ENCODE measurements at places on chromosomes 2 and 18.

- no peak for DNase-seq
These were observed 250.7 kb downstream of the VAPA start for GRCh38 chr18:10164271-10165071.

- no peak for DNase-seq
These were observed 281.3 kb downstream of the STK39 start for GRCh38 chr2:167965907-167966761.

DNA sequence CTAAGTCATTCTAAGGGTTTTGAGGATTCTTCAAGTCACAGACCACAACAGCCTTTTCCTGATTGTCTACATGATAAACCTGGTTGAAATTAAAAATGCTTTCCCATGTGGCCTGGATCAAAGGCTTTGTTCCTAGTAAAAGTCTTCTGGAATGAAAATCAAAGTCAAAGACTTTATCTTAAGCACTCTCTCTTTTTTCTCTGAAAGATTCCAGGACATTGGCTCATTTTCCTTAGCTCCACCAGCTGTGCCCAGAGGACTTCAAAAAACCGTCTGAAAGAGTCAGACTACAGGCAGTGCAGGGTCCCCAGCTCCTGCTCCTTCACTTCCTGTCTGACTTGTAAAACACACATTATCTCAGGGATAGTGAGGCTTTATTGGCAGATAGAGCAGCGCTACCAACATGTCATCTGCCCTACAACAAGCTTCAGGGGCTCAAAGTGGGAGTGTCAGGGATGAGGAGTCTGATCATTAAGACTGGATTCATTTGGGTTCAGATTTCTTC, 148.2 kb downstream of the ESCO1 start:
- DNase-seq: no peak

GRCh38 chr2:32485399-32485798, 128.6 kb downstream of the BIRC6 start:
- no peak for DNase-seq

- DNase-seq: no peak
These were observed 1.2 kb upstream of the RAB12 start for GRCh38 chr18:8607776-8608742.

- DNase-seq: no peak
These were observed 9.5 kb upstream of the SLC35F6 start for GRCh38 chr2:26754539-26754938.

- no peak for DNase-seq
These were observed 94.0 kb upstream of the DAPL1 start for GRCh38 chr2:158701101-158701500.

GRCh38 chr2:54984476-54984875, 65.8 kb downstream of the RTN4 start:
- no peak for DNase-seq

GRCh38 chr2:200408428-200409316, 101.2 kb downstream of the KCTD18 start:
- no peak for DNase-seq

GRCh38 chr2:224369028-224369632, 32.8 kb downstream of the FAM124B start:
- DNase-seq: no peak

DNA sequence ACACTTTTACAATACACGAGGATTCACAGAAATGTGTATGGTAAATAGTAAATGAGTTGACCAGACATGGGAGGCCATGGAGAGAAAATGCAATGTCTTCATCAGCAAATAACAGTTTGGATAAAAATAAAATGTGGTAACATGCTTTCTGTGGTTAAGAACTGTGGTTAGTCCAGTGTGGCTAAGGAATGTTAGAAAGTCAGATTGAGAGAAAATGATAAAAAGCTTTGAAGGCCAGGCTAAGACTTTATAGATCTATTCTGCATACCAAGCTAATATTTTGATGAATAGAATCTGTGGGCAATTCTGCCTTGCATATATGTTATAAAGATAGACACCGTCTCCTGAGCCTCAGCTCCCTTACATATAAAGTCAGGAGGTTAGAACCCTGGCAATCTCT, 215.9 kb downstream of the SOX11 start:
- no peak for DNase-seq

- no peak for DNase-seq
These were observed 607.3 kb downstream of the ERBB4 start for GRCh38 chr2:211931314-211931713.

GRCh38 chr18:36211612-36212065, 24.3 kb downstream of the MOCOS start:
- DNase-seq: no peak

DNA sequence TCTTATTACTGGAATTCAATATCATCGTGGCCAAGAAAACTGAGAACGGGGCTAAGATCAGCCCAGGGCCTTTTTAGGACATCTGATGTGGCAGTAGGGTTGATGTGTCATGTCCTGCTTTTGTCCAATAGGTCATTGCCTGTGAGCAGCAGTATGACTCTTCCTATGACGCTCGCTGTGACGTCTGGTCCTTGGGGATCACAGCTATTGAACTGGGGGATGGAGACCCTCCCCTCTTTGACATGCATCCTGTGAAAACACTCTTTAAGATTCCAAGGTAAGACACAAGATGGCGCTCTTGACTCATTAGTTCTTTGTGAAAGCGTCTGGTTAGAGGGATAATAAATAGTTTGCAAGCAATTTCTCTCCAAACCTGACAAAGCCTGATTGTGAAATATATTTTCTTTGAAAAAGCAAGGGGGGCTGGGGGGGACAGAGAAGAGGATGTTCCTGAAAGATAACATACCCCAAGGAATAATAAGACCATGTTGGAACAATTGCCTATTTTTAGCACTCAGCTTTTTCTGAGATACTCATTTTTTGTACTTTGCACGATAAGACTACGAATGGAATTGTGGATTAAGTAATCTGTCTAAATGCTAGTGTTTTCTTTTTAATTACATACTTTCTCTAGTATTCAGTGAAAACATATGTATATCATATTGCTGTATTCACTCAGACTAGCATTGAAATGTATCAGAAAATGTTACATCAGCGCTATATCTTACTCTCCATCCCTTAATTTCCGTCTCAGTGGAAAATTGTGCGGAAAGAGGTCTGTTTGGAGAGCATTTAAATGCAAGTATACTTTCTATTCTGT, 58.1 kb downstream of the MYO3B start:
- no peak for DNase-seq

- DNase-seq: no peak
These were observed at the start of gene TMEM182 for GRCh38 chr2:102761763-102762162. Gene TMEM182, plus strand, starts transcription at chr2:102762031. Its CDS starts 187 bp downstream, at chr2:102762218.

DNA sequence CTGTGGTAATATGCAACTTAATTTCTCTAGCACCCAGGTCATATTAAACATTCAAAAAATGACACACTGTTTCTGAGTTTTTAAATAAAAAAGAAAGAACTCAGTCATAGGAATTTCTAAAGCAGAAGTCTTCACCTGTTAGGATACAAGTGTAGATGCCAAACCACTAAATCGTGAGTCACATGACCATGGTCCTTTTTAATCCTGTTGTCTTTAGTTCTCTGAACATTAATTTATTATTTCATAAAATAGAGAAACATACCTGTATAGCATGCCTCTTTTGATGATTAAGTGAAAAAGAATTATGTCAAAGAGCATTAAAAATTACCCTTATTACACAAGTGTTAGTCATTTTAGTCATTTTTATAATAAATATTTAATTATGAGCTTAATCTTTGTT, 398.8 kb downstream of the CCDC85A start:
- no peak for DNase-seq

DNA sequence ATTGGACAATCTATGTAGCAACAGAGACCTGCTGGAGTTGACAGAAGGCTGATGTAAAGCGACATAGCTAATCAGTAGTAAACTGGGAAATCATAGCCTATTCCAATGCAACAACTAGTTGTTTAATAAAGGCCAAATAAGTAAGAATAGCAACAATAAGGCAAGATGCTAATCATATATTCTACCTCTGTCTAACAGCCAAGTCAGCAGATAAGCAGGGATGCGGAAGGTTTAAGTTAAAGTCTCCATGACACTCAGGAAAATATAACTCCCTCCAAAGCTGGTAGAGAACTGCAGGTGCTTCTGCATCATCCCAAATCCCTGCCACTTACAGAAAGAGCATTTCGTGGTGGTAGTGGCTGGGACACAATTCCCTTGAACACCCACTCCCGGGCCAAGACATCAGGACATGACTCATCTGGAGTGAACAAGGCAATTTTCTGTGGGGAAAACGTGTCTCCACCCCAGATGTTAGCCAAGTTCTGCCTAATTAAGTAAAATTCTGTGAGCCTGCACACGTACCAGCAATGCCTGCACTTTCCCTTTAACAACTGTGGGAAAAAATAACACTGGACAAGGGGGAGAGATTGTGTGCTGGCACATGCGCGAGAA, 413.6 kb upstream of the ID2 start:
- DNase-seq: no peak

DNA sequence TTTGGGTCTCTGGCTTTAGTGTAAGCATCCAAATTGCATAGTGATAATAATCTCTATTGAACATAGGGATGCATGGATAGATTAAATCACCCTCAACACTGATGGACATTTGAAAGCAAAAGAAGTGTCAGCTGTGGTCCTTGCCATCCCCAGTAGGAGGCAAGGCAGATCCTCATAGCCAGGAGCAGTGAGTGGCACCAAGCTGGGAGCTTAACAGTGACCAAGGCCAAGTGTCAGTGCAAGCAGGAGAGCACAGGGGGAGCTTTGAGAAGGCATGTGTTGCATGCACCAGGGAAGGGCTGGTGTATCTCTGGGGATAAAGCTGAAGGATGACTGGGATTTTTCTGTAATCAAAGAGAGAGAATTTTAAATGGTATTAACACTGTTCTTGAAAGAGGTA, 14.7 kb downstream of the SLC14A1 start:
- no peak for DNase-seq

GRCh38 chr2:4140281-4140970, 437.1 kb downstream of the DCDC2C start:
- DNase-seq: no peak

DNA sequence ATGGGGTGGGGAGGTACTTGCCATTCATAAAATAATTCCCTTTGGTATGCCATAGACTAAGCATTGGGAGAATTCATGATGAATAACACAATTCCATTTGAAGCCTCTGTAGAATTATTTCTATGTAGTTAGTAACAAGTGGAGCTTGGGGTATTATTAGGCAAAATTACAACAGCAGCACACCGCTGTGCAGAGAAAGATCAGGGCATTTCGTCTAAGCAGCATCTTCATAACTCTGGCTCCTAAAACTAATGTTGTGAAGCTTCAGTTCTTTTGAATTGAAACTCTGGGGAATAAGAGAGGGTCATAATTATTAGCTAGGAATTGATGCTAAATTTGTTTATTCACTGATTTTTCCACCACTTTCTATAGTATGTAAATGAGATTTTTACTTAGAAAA, 630.7 kb downstream of the DCC start:
- no peak for DNase-seq

GRCh38 chr2:44211183-44211582, 42.5 kb downstream of the PPM1B start:
- no peak for DNase-seq

DNA sequence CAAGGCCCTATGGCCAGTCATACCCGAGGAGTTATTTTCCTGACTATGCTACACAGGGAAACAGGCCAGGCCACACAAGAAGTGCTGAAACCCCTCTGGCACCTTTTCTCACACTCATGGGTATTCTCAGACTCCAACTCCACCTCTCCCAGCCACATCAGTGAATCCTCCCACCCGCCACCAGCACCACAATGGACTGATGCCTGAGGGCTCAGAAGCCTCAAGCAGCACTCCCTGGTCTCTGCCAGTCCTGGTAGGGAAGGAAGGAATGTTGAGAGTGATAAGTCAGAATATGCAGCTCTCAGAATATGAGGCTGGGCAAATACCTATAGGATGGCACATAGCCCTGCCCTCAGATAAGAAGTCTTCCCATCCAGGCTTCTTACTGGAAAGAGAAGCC, 391.1 kb downstream of the ALK start:
- no peak for DNase-seq

DNA sequence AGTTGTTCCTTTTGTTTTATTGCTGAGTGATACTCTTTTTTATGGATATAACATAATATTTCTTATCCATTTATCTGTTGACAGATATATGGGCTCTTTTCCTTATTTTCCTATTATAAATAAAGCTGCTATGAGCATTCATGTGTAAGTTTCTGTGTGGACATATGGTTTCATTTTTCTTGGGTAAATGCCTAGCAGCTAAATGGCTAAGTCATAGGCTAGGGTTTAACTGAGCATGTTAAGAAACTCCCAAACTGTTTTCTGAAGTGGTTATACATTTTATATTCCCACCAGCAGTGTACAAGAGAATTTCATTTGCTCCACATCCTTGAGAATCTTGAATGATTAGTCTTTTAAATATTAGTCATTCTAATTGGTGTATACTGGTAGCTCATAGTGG, 786.6 kb upstream of the CDH2 start:
- no peak for DNase-seq

GRCh38 chr2:215476424-215476823, 40.6 kb upstream of the FN1 start:
- no peak for DNase-seq

DNA sequence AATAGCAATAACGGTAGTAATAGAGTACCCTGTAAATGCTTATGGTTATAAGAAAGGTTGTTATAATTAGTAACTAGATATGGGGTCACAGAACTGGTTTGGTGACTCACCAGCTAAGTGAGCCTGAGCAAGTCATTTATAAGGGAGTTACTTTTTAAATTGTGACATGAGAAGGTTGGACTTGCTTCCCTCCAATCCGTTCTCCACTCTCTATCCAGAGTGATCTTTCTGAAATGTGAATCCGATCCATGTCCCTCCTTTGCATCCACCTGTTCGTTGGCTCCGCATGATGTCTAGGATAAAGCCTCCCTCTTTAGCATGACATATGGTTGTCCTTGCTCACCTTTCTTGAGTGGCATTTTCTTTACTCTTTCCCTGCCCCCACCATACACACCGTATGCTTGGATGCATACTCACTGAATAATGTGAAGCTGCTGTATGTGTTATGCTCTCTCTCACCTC, 83.1 kb downstream of the CDC42EP3 start:
- DNase-seq: no peak

GRCh38 chr18:57539702-57540101, 46.8 kb downstream of the FECH start:
- no peak for DNase-seq

DNA sequence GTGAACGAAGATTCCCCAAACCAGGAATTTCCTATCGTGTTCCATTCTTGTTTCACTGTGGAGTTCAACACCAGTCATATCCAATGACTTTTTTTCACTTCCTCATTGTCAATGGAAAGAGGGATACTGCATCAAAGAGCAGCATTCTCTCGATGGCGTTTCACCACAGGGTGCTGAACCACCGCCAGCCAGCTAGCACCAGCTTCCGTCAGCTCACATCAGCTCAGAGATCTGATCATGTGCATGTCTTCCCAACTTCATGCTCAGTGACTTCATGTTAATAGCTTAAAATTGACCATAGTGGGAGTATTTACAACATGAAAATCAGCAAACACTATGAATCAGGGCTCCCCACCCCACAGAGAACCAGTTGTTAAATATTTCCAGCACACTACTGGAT, 359.9 kb downstream of the TNS1 start:
- DNase-seq: no peak

Data from stimulated activated CD8-positive, alpha-beta memory T cell treated with anti-CD3 and anti-CD28 coated beads, Interleukin-4, amount 100 ng/mL, for 4 hours (primary cell).